ENCODE measurements at places on chromosomes 4 and X.

GRCh38 chr4:126247409-126247808 is 932.7 kb downstream of the FAT4 start:
- no peak for ATAC-seq

DNA sequence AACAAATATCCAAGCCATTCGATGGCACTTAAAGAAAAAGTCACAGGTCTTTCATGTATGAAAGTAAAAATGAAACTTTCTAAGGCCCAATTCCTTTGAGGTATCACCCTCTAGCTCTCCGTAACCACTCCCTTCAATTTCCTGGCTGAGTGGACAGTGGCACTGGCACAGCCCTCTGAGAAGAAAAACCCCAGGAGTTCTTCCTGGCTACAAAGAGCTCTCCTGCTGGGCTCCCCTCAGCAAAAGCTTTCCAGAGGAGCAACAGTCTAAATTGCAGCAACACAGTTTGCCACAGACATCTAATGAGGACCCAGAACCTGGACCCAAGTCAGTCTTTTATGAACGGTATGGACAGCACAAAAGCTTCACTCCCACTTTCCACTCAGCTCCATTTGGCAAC is 71.8 kb downstream of the FUNDC1 start:
- ATAC-seq: no peak

DNA sequence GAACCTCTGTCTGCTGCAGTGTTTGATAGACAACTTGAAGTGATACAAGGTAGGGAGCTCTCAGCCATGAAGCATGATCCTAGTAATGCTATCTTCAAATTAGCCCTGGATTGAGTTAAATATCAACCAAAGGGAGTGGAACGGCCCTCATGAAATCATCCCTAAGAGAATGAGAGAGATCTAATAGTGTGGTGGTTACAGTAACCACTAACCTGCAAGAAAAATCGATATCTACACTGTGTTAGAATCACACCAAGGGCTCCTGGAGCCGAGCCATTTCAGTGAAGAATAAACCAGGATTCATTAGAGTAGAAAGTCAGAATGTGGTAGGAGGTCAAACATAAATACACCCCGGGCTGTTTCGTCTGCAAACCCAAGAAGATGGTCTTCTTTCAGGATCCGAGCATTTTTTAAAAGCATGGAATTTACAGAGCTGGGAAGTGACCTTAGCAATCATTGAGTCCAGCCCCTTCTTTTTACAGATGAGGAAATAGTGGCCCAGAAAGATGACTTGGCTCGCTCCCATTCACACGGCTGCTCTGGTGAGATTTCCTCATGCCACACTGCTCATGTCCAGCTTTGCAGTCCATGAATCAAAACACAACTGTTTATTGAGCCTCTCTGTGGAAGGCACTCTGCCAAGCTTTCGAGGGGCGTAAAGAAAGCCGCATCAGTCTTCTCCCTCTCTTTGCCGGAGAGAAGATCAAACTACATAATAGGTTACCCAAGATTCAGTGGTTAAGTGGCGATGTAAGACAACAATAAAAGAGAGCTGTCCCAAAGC is 5.5 kb upstream of the DCTD start:
- no peak for ATAC-seq

GRCh38 chr4:175407926-175408325 is 404.1 kb downstream of the GPM6A start:
- no peak for ATAC-seq

DNA sequence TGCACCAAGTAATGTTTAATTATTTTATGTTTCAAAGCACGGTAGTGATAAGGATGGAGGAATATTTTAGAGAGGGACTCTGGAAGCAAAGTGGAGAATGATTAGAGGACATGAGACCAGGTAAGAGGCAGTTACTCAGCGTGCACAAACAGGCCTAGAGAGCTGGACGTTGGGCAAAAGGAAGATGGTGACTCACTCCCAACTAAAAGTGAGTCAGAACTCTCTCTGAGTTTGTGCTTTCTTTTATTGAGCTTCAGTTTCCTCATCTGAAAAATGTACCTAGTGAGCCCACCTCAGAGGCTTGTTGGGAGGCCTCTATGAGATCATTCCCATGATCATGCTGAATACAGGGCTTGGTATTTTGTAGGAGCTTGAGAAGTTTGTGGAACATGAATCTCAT is 1.6 kb upstream of the ZC4H2 start:
- peak; percentile 26 for ATAC-seq

DNA sequence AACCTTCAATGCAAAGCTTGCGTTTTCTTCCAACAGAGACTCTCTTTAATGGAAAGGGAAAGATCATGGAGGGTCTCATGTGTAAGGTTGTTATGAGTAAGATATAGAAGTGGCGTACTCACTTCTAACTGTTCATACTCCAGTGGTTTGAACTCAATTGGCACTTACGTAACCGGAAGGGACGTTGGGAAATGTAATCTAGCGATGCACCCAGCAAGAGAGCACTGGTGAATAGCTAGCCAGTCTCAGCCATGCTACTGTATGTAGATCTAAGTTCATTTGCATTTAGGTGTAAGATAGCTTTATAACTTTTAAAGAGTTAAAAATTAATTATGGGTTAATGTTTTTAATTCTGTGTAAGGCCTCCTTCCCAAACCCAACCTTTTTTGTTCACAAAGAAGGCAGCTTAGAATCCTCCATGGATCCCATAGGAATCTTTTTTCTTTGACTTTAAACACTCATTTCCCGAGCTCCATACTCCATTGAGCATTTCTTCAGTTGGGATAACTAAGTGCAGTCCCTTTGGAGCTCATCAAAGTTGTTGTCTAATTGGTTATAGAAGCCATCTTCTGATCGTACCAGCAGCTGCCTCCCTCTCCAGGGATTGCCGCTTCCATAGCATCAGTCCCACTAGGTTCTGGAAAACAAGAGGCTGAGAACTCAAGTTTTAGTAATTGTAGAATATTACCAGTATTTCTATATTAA is 191.1 kb downstream of the RAPGEF2 start:
- no peak for ATAC-seq

- peak; percentile 14 for ATAC-seq
Measured at GRCh38 chr4:55610381-55610780, 18.3 kb upstream of the PDCL2 start.

- no peak for ATAC-seq
Measured at GRCh38 chrX:44264936-44265335, 78.5 kb downstream of the EFHC2 start.

DNA sequence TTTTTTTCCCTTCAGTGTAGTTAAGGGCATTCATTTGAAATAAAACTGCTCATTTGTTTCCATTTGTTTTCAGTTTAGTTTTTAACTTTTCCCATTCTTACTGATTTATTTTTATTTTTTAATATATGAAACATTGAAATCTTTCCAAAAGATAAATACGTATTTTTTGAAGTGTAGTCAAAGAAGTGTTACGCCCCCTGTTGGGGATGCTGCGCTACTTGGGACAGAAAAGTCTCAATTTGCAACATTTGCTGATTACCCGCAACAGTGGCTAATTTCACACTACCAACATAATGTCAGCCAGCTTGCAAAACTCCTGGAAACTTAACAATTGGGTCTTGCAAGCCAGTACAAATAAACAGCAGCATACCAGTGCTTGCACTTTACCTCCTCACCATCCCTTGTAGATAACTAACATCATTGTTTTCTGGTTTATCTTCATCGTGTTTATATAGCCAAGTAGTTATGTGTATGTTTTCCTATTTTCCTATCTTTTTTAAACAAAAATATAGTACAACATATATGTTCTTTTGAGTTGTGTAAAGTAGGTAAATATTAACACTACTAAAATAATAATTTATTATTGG is 158.6 kb downstream of the STPG2 start:
- no peak for ATAC-seq

DNA sequence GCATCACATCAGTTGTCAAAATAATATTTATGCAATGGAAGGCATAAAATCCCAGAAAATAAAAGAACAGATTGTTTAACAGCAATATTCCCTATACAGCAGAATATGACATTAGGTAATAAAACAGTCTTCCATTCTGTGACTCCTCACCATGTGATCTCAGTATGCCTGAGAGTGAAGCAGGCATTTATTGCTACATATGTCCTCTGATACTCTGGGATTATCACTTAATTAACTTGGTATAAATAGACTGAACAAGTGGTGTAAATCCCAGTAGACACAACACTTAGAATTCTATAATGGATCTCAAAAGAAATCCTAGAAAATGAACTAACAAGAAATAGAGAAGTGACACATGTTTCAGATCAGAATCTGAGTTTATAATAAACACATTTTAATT is 841.3 kb downstream of the PDHA2 start:
- no peak for ATAC-seq

DNA sequence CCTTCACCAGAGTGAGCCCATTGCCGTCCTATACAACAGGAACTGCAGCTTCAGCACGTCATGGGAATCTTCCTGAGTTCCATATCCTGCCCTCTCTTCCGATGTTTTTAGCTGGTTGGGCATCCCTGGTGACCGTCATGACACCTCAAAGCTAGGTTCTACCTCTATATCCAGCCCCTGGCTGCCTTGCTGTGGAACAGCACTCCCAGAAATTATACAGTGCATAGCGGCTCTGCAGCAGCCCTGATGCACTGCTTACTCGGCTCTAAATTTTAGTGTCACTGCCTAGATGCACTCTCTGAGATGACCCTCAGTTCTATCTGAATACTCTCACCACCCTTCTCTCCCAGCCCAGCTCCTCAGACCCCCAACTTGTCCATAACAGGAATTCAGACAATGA is 44.3 kb downstream of the ARHGEF38 start:
- ATAC-seq: no peak

DNA sequence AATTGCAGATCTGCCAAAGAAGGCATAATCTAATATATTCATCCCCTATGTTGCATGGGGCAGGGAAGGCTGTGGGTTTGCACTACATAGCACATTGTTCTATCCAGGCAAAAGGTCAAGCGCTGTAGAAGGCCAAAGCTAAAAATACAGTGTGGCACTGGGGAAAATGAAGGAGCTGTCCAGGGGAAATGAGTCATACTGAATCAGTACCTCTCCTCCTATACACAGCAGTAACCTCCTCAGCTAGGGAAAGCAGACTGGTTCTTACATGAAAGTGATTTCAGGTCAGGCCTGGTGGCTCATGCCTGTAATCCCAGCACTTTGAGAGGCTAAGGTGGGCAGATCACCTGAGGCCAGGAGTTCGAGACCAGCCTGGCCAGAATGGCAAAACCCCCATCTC is 31.0 kb upstream of the SLC25A4 start:
- ATAC-seq: peak; percentile 60

- ATAC-seq: no peak
Measured at GRCh38 chr4:73867783-73868182, 1.4 kb upstream of the CXCL1 start.

DNA sequence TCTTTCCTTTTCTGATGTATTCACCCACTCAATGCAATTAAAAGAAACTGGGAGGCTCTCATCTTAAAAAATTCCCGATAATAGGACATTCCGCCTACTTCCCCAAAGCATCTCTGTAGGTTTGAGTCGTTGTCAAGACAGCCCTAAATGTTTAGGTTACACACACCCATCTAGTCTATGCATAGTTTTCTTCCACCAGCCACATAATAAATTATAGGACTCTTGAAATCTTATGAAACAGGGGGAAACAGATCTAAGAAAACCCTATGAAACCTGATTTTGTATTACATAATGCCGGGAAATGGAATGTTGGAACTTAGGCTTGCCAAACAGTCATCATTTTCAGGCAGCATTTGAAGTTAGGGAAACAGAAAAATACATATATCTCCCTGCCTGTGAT is 150.0 kb downstream of the PRKX start:
- no peak for ATAC-seq

GRCh38 chr4:74282926-74283325 is 25.3 kb upstream of the EPGN start:
- no peak for ATAC-seq

DNA sequence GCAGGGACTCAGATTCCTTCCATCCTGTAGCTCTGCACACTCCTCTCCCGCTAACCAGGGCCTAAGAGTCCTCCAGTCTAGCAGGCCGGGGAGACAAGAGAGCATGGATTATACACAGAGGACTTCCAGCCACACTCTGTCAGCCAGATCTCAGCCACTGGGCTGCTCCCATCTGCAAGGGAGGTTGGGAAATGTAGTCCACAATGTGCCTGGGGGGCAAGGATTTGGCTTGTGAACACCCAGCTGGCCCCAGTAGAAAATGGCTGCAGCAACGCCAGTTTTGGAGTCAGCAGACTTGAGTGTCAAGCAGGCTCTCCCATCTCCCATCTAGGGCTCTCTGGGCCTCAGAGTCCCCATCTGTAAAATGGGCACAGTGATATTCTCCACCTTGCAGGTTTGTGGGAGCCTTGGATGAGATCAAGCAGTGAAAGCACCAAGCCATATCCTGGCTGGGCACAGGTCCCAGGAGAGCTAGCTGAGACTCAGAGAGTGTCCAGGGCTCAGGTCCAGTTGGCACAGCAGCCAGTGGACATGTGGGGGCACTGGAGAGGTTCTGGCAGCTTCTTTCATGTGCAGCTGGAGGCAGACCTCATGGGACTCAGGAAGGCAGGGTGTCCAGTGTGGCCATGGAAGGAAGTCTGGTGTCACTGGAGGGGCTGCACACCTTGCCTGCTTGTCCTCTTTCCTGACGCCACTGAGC is 14.6 kb downstream of the PSAPL1 start:
- no peak for ATAC-seq

DNA sequence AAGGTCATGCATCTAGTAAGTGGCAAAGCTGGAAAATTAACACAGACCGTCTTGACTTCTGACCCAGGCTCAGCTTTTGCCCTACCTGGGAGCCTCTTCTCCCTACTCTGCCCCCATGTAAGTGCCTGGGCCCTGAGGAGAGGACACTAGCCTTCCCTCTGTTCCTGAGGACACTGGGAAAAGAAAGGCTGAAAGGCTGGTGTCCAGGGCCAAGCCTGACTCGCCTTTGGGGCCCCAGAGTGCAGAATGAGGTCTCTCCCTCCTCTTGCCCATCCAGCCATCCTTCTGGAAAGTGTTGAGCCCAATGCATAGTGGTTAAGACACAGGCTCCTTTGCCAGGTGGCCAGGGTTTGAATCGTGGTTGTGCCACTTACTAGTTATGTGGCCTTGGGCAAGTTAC is 91.5 kb downstream of the PJA1 start:
- ATAC-seq: no peak

DNA sequence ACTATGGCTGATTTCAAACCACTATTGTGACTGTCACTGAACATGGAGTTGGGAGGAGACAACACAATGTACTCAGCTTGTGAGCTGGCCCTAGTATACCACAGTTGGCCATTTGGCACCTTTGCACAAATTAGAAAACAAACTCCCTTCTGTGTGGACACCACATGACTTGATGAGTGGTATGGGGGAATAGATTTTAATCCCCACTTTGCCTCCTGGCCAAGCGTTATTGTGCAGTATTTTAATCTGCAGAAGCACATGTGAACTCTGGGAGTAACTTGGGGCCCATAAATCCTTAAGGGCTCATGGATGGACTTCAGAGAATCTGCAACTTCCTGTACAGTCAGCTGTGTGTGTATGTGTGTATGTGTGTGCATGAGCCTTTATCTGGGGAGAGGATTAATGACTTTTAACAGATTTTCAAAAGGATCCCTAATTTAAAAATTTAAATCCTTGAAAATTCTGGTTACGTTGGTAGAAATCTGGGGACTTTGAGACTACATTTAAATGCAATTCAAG is 105.0 kb upstream of the PAQR3 start:
- no peak for ATAC-seq
